CD4-positive, alpha-beta T cell treated with Interleukin-4 for 1 hour (primary cell): ENCODE measurements at places on chromosomes 4 and X.

DNA sequence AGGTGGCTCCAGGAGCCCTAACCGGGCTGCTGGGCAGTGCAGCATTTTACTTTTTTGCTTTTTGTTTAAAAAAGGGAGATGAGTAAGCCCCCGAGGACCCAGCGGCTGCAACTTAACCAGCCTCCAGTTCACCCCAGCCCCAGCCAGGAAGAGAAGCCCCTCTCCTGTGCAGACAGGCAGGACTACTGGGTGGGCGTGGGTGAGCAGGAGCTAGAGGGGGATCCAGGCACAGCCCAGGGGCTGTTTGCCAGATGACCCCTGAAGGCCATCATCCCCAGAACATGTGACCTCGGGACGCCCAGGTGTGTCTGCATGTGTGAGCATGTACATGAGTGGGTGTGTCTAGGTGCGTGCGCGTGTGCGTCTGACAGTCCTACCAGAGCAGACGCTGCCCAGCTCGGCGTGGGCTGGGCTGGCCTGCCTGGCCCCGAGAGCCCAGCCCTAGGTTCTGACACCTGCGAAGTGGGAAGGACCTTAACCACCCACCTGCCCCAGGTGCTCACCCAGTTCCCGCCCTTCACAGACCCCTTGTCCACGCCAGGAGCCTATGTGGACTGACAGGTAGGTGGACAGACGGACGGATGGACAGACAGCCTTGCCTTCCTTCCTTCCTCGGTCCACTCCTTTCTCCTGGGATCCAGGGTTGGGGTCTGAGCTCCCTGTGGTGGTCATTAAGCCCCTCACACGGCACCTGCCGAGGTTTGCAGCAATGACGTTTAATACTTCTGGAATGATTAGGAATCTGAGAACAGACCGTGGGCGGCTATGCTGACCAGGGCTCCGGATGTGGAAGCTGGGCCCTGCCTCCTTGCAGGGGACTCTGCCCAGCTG lies 7.8 kb upstream of the HAUS3 start:
- DNase-seq = peak; percentile 6

DNA sequence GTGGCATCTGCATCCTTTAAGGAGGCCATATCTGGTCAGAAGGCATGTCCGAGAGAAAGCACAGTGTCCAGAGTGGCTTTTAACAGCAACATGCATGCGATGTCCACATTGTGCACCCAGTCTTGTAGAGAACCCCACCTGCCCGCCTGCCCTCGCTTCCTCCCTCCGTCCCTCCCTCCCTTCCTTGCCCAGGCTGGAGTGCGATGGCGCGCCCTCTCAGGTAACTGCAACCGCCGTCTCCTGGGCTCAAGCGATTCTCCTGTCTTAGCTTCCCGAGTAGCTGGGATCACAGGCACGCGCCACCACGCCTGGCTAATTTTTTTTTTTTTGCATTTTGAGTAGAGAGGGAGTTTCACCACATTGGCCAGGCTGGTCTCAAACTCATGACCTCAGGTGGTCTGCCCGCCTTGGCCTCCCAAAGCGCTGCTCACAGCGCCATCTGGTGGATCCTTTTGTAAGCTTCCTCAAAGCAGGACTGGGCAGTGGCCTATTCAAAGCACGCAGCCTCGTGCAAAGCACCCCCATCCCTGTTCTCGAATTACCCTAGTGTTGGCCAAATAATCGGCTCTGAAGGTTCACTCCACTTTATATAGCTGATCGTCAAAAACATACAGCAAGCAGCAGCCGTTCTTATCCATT lies 15.0 kb downstream of the BRCC3 start:
- peak; percentile 34 for DNase-seq

- no peak for DNase-seq
Observed at GRCh38 chr4:153722036-153722435, 37.8 kb downstream of the RNF175 start.

DNA sequence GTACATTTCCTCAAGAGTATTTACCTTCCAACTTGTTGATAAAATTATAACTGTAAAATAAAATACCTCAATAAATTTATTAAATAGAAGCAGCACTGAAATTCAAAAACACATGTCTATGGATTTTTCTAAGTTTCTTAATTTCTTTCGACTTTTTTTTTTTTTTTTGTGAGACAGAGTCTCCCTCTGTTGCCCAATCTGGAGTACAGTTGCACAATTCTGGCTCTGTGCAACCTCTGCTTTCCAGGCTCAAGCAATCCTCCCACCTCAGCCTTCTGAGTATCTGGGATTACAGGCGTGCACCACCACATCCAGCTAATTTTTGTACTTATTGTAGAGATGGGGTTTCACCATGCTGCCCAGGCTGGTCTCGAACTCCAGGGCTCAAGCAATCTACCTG lies 79.8 kb downstream of the IQCM start:
- no peak for DNase-seq

DNA sequence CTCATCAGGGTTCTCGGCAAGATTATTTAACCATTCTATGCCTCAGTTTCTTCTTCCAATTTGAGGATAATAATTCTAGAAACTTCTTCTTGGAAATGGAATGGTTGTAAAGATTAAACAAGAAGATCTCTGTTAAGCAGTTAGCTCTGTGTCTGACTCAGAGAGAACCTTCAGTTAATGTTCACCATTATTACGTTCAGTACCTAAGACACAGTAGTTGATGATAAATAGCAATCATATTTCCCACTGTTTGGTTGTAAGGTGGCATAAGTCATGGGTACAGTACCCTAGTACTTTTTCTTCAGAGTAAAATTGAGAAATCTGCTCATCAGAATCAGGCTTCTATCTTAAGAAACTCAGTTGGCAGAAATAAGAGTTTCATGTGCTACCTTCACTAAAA lies 366.5 kb upstream of the BOD1L1 start:
- DNase-seq = no peak

GRCh38 chrX:20252381-20253231 lies 14.1 kb downstream of the RPS6KA3 start:
- DNase-seq = peak; percentile 74
